Cerebellum (tissue), 4 donors: ENCODE measurements at places on chromosomes 16 and 17.

GRCh38 chr16:55482056-55482455 is 3.1 kb downstream of the MMP2 start:
- DNase-seq: no peak

GRCh38 chr16:4372001-4372577 is 441 bp downstream of the VASN start:
- DNase-seq: no peak

DNA sequence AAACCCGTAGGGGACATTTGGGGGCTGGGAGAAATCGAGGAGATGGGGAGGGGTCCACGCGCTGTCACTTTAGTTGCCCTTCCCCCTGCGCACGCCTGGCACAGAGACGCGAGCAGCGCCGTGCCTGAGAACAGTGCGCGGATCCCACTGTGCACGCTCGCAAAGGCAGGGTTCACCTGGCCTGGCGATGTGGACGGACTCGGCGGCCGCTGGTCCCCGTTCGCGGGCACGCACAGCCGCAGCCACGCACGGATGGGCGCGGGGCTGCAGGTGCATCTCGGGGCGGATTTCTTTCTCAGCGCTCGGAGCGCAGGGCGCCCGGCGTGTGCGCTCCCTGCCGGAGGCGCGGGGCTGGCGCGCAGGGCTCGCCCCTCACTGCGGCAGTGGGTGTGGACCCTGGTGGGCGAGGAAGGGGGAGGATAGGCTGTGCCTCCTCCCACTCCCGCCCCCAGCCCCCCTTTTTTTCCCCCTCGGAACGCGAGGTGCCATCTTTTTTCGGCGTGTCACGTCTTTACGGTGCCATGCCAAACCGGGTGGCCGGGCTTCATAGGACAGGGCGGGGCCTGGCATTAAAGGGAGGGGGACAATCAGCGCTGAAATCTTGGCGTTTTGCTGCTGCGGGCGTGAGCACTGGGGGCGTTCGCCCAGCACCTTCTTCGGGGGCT is 1.1 kb downstream of the MAPT start:
- DNase-seq: peak; percentile 70

DNA sequence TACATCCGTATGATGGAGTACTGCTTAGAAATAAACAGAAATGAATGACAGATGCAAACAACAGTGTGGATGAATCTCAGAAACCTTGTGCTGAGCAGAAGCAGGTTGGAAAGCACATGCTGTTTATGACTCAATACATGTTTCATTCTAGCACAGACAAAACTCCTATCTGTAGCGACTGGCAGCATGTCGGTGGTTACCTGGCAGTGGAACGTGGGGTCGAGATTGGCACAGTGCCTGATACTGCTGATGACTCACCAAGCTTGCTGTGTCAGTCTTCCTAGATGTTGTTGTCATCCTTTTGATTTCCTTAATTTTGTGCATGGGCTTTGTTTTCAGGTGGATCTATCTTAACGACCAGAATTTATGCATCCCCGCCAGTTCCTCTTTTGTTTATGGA is 62.1 kb downstream of the GAN start:
- DNase-seq: peak; percentile 6

GRCh38 chr17:57502811-57503241 is 242.3 kb downstream of the CCDC182 start:
- DNase-seq: no peak

- DNase-seq: no peak
Observed at GRCh38 chr16:27436065-27436464, 34.1 kb downstream of the IL21R start.

- DNase-seq: no peak
Observed at GRCh38 chr17:49980703-49981197, 11.8 kb downstream of the DLX4 start.

- no peak for DNase-seq
Observed at GRCh38 chr16:47592232-47592631, 131.1 kb downstream of the PHKB start.

DNA sequence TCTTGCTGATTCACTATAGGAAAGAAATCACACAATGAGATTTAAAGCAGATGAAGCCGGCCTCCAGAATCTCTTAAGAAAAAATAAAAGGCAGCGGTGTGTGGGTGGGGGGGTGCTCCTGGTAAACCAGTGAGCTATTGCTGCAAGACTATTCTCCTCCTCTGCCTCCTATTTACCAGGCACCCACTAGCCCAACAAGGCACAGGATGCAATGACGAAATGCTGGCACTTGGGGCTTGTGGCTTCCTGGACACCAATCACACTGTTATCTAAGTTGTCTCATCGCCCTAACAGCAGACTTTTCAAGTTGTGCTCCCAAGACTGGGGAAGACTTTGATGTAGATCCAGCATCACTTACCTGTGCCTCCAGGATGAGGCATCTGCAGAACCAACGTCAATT is 50.2 kb upstream of the NDRG4 start:
- DNase-seq: no peak
